ENCODE measurements at places on chromosomes 12 and 14.

- no peak for DNase-seq
Measured at GRCh38 chr14:38168416-38168815, 39.3 kb upstream of the SSTR1 start.

DNA sequence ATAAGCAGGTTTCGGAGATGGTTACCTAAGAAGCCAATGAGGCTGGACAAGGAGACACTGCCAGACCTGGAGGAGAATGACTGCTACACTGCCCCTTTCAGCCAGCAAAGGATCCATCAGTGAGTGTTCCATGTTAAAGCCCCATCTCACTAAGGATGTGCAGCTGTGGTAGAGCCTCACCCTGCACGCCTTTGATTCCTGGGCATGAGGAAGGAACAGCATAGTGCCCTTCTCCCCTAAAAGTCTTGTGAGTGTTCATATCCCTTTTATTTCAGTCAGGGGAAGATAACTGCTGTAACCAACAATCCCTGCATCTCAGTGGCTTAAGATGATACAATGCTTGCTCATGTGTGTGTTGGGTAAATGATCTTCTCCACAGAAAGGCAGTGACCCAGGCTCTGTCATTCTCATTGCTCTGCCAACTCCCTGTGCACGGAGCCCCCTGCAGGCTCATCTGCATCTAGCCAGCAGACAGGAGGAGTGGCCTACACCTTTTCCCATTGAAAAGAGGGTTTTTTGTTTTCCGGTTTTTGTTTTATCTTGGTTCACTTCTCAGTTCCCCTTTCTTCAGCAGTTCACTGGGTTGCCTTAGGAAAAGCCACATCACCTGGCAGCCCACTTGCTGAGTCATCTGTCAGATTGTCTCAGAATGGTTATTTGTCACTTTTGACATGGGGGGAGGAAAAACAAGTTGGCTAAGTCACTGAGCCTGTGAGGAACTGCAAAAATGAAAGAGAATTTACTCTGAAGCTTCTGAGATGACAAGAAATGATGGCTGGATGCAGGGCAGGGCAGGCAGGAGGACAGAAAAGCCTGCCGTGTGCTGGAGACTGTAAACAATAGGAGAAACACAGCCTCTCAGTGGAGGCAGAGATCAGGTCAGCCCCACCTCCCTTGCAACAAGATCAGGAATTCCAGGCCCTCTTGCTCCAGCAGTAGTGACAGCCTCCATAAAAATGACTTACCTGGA lies 193.3 kb downstream of the ANO4 start:
- peak; percentile 10 for DNase-seq

DNA sequence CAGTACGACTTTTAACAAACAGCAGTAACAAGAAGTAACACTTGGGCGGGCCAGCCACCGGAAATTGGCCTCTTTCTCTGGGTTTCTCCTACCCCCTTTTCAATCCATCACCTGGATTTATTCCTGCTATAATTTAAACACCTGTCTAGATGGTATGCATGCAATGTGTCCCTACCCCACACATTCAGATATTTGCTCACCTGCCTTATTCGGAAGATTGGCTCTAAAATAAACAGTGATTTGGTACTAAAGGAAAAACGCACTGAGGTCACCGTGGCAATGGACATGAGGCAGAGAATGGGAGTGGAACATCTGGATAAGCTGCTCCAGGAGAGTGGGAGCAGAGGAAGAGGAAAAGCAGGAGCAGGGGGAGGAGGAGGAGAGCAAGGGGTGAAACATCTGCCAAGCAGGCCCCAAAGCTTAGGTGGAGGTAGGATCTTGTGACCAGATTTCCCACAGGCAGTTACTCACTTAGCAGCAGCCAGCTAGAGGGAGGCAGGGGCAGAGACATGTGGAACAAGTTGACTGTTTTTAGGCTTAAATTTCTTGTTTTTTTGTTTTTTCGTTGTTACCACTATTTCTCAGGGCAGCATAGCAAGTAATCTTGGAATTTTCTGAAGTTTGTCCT lies 150.9 kb downstream of the TTLL5 start:
- DNase-seq: no peak

DNA sequence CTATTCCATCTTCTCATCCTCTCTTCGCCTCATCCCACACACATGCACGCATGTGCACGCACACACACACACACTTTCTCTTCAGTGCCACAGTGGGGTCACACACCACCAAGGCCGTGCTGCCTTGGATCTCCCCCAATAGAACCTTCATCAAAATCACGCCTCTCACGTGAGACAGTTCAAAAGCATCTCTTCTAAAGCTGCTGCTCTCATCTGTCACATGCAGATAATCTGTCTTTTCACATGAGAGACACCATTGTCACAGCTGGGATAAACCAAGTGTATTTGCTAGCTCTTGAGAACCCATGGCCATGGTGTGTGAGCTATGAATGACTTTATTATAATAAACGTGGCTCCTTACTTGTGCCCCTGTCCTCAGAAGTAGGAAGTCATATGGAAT lies 218.7 kb downstream of the EGLN3 start:
- DNase-seq: no peak

Measured in T1000 (cell line).